Smooth muscle cell of trachea (primary cell): ENCODE measurements at places on chromosomes 1 and 21. TPM values are rescaled to one million over a fixed set of nuclear protein-coding genes. Genes with fewer than 3 reads are reported as not detected.

The CYP4X1 gene
- total RNA-seq = 0.15 and 0.17 TPM in 2 replicates

The LDLRAD1 gene
- total RNA-seq = not detected in 2 replicates

The HTR1D gene
- total RNA-seq = not detected in 2 replicates

The CYP4Z1 gene
- total RNA-seq = not detected in 2 replicates

The FCGR3A gene
- total RNA-seq = not detected in 2 replicates

The PODN gene
- total RNA-seq = 34.8 and 87.5 TPM in 2 replicates

The SERINC2 gene
- total RNA-seq = 5.5 and 38.9 TPM in 2 replicates

The MNDA gene
- total RNA-seq = not detected in 2 replicates

The NUP210L gene
- total RNA-seq = 0.15 and 0.17 TPM in 2 replicates

The B3GALT5 gene
- 0.15 and 0.17 TPM in 2 replicates for total RNA-seq

The PRXL2B gene
- 17.3 and 19.8 TPM in 2 replicates for total RNA-seq

The SLC25A34 gene
- 0.58 and 2.6 TPM in 2 replicates for total RNA-seq

The TMOD4 gene
- total RNA-seq = 0.17 and 0.29 TPM in 2 replicates

The COL8A2 gene
- 10.8 and 24.3 TPM in 2 replicates for total RNA-seq

The TRABD2B gene
- 0.17 TPM in 1 of 2 replicates, not detected in the other for total RNA-seq

The RCSD1 gene
- 0.17 and 0.87 TPM in 2 replicates for total RNA-seq

The ARTN gene
- total RNA-seq = under 0.01 and 0.29 TPM in 2 replicates

The TCEA3 gene
- total RNA-seq = 9.7 and 36.9 TPM in 2 replicates

The TLR5 gene
- 0.17 TPM in 1 of 2 replicates, not detected in the other for total RNA-seq

The ADCY10 gene
- under 0.01 and 0.15 TPM in 2 replicates for total RNA-seq

The CD1B gene
- total RNA-seq = not detected in 2 replicates

The CGN gene
- total RNA-seq = not detected in 2 replicates

The COPA gene
- 337 and 425 TPM in 2 replicates for total RNA-seq

The RPE65 gene
- total RNA-seq = not detected in 2 replicates

The NBPF15 gene
- 35.9 and 50.4 TPM in 2 replicates for total RNA-seq

The TMED5 gene
- 72.7 and 88.5 TPM in 2 replicates for total RNA-seq

The IL20 gene
- not detected in 2 replicates for total RNA-seq

The CLIC6 gene
- total RNA-seq = 1.2 TPM in 2 replicates

The C21orf58 gene
- total RNA-seq = 3.0 and 8.9 TPM in 2 replicates

The OSBPL9 gene
- total RNA-seq = 66.7 and 79.1 TPM in 2 replicates

The RBP7 gene
- not detected in 2 replicates for total RNA-seq

The MORN1 gene
- 10.3 and 14.9 TPM in 2 replicates for total RNA-seq

The OSCP1 gene
- 15.7 and 17.3 TPM in 2 replicates for total RNA-seq
